ENCODE measurements at places on chromosomes 12 and 14.
A peak's percentile ranks its signal among the peaks of the same experiment; 100 is the strongest.

- no peak for DNase-seq
Observed at GRCh38 chr12:108271951-108272872, 66.9 kb downstream of the CMKLR1 start.

GRCh38 chr12:106345746-106346145 lies 11.8 kb upstream of the POLR3B start:
- DNase-seq, result no peak

DNA sequence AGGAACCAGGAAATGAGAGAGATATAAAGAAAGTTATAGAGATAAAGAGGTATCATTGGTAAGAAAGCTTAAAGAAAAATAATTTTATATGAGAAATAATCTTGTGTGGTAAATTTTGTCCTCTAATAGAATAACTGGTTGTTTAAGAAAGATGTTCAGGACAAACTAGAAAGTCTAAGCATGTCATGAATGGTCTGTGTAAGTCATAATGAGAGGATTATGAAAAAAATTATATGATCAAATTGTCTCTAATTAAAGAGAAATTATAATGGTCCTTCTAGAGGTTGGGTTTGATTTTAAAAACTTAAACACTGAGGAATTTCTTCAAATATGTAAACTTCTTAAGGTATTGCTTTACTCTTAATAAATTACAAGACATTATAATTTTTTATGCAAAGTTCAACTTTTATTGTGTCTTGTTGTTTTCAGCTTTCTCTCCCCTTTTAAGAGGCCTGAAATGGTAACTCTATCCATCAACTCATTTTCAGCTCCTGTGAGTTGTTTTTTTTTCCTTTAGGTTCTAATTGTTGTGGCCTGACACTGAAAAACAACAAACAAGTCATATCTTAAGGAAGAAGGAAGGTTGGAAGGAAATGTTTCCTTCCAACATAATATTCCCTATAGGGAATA lies 88.2 kb upstream of the CNOT2 start:
- peak; percentile 1 for DNase-seq

GRCh38 chr14:74929242-74929641 lies 6.2 kb upstream of the RPS6KL1 start:
- DNase-seq, result no peak

Measured in NCI-H2171 (cell line).